Cortex of kidney (tissue), 1 donor: ENCODE measurements at places on chromosomes 11 and 22.

DNA sequence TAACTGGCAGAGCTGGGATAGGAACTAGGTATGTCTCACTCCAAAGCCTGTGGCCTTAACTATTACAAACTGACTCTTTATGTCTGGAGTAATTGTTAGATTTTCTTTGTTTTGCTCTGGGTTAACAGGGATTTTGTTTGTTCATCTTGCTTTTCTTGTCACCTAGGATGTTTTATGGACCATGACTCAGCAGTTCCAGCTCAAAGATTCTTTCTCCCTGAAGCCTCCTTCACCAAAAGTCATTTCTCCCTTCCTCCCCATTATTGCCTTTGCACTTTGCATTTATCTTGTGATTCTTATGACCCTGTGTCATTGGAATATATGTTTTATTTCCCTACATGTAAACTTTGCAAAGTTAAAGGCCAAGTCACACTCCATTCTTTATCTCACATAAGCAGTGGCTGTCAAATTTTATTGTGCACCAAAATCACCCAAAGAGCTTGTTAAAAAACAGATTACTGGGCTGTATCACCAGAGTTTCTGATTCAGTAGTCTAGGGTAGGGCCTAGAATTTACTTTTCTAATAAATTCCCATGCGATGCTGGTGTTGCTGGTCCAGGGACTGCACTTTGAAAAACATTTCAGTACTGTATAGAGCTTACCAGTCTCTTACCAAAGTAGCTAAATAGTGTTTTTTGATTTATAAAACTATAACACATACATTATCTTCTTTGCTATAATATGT is 327.7 kb downstream of the DLG2 start:
- DNase-seq, result no peak

- DNase-seq, result no peak
Measured at GRCh38 chr11:86230179-86230804, 14.3 kb upstream of the EED start.

DNA sequence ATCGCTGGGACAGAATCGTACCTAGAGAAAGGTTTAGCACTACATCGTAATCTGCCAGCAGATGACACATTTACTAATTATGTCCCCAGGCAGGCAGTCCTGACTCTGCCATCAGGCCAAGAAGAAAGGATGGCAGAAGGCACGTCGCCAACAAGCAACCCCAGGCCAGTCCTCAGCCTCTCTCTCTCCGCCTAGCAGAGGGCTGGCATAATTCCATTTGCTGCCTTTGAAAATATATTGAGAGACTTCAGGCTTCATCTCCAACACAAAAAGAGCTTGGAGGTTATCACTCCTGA is 1517.0 kb downstream of the TBC1D22A start:
- DNase-seq, result no peak

GRCh38 chr11:35766651-35767050 is 104.1 kb downstream of the TRIM44 start:
- DNase-seq, result no peak

DNA sequence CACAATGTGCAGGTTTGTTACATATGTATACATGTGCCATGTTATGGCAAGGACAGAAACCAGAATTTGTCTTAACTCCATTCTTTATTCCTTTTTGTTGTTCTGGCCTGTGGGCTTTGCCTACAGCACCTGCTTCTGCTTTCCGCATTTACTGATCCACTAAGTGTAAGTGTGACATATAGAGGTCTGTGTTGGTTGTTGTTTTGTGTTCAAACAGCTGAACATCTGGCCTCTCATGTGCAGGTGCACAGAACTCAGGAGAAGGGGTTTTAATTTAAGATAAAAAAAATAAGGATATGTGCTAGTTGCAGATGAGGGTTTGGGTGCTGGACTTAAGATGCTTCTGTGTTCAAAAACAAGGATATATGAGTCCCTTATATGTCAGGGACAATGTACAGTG is 85.8 kb upstream of the RAG2 start:
- DNase-seq, result no peak

DNA sequence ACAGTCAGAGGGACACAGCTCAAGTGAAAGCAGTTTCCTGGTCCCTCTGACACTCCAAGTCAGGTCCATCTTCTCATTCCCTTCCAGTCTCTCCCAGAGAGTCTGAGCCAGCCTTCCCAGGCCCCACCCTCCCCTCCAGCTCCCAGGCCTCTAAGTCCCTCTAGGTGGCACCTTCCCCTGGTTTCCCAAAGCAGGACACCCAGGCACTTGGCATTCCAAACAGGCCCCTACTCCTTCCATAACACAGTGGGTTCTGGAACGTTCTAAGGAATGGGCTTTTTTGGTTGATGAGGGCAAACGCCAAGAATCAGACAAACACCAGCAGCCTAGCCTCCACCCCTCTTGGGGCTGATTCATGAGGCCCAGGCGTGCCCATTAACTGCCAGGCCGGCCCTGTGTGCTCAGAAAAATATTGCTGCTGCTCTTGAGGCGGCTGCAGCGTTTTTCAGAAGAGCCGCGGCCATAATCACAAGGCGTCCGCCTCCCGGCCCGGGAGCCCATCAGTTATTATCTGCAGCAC is 418.7 kb downstream of the SOX6 start:
- DNase-seq, result no peak

GRCh38 chr22:32859743-32860142 is 58.2 kb downstream of the TIMP3 start:
- DNase-seq, result no peak

DNA sequence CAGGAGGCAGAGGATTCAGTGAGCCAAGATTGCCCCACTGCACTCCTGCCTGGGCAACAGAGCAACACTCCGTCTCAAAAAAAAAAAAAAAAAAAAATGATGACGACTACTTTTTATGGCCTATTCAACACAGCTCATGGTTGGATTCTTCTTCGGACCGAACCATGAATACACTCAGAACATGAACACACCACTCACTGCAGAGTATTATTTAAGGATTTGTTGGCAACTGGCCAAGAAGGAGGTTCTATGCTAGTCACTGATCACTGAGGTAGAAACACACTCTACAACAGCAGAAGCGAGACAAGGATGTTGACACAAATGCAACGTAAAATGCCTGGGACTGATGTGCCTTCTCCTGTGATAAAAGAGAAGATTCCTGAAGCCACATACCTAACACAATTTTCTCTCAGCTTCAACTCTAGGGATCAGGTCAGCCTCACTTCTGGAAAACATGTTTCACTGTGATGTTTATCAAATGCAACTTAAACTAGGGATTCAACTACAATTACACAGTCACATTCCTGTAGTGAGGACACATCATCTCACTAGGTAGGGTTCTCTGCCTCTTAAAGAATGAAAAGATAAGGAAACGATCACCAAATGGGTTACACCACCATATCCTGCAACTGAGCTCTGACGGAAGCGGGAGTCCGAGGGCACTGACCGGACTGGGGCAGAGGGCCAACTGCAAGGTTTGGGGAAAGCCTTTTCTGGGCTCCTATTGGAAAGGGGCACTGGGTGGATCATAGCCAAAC is 82.5 kb downstream of the SGSM3 start:
- DNase-seq, result no peak

- no peak for DNase-seq
Measured at GRCh38 chr11:32433914-32434355, 1.4 kb downstream of the WT1 start.

DNA sequence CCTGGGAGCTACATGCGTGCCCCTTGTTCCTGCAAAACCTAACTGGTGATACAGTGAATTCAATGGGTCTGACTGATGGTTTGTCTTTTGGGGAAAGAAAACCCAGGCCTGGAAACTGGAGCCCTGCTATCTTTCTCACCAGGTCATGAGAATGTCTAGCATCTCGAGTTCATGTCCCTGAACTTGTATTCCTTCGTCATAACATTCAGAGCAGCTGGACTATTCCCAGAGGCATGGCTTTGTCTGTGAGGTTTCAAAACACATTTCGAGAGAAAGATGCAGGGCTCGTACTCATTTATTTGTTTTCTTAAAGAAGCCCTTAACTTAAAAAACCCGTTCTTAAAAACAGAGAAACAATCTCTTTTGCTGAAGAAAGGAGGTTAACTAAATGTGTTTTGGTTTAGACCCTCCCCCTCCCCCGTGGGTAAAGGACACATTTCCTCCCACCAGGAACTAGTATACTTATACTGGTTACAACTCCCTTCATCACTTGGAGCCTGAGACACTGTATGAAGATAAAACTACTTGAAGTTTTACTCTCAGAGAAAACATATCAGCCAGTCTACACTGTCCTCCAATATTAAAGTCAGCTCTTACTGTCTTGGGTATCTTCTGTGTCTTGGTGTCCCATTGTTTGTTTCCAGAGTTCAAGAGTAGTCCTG is 43.2 kb downstream of the ME3 start:
- DNase-seq, result no peak

GRCh38 chr11:6142936-6143335 is 27.2 kb downstream of the OR52B2 start:
- DNase-seq, result no peak

- DNase-seq, result no peak
Measured at GRCh38 chr22:24128631-24129262, 52.5 kb upstream of the SUSD2 start.

DNA sequence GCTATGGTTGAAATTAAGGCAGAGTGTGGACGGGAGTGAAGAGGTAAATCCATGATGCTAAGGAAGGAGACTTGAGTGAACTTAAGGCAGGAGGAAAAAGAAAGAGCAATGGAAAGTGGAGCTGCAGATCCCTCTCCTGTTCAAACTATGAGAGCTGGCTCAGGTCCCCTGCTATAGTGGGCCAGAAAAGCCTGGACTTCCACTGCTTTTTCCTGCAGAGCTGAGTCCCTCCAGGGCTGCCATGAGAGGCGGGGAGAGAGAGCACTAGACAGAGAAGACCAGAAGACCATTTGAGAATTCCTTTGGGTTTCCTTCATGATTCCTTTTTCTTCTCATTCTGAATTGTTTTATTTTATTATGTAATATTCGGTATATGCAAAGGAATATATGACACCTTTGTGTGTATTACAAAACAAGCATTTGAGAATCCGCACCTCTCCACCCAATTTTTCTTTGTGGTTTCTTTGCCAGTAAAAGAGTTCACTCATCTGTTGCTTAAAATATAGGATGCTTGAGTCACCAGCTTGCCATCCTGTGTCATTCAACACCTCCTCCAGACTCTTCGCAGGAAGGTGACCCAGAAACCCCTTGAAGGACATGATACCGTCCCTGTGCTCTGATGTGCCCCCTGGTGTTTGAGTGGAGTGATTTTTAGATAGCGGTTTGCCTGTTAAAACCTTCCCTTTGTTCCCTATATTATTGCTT is 24.4 kb downstream of the SREBF2 start:
- no peak for DNase-seq

GRCh38 chr22:28397306-28397705 is 282.3 kb downstream of the TTC28 start:
- no peak for DNase-seq

DNA sequence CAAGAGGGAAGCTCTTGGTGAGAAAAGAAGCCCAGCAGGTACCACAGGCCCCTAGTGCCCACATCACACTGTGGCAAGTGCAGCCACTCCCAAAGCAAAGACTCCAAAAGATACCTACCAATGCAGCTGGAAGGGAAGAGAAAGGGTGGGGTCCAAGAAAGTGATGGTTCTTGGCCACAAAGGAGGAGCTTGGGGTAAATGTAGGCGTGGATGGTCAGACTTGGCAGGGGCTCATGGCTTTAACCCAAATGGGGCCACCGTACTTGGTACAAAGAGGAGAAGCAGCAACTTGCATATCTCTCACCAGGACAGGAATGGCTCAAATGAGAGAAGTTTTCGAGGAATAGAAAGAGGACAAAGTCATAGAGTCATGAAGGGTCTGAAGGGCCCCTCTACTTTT is 4.8 kb downstream of the MAP3K11 start:
- no peak for DNase-seq

DNA sequence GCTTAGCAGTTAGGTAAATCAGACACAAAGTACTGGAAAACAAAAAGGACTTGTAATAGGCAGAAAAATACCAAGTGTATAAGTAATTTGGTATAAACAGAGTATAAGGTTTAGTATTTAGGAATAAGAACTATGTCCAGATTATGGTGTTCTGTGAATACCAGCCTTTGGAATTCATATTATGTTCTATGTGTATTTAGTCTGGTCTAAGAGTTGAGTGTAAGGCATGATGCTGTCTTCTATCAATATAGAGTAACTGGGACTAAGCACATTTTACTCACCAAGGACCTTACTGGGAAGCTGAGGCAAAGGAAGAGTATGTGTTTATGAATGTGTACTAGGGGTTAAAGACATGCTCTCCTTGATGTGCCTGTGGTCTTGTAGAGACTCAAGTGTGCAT is 9.5 kb downstream of the SDHD start:
- DNase-seq, result no peak

- DNase-seq, result no peak
Measured at GRCh38 chr11:106961048-106961447, 57.2 kb downstream of the GUCY1A2 start.

- DNase-seq, result no peak
Measured at GRCh38 chr11:78070621-78071020, 7.0 kb downstream of the THRSP start.

- no peak for DNase-seq
Measured at GRCh38 chr11:65095974-65096806, at the start of gene VPS51. VPS51 (plus strand) TSS chr11:65096214; CDS start chr11:65096251, 37 bp downstream.

- DNase-seq, result no peak
Measured at GRCh38 chr22:23563111-23563510, 17.0 kb downstream of the IGLL1 start.

- no peak for DNase-seq
Measured at GRCh38 chr11:19216021-19216420, 14.2 kb upstream of the CSRP3 start.

DNA sequence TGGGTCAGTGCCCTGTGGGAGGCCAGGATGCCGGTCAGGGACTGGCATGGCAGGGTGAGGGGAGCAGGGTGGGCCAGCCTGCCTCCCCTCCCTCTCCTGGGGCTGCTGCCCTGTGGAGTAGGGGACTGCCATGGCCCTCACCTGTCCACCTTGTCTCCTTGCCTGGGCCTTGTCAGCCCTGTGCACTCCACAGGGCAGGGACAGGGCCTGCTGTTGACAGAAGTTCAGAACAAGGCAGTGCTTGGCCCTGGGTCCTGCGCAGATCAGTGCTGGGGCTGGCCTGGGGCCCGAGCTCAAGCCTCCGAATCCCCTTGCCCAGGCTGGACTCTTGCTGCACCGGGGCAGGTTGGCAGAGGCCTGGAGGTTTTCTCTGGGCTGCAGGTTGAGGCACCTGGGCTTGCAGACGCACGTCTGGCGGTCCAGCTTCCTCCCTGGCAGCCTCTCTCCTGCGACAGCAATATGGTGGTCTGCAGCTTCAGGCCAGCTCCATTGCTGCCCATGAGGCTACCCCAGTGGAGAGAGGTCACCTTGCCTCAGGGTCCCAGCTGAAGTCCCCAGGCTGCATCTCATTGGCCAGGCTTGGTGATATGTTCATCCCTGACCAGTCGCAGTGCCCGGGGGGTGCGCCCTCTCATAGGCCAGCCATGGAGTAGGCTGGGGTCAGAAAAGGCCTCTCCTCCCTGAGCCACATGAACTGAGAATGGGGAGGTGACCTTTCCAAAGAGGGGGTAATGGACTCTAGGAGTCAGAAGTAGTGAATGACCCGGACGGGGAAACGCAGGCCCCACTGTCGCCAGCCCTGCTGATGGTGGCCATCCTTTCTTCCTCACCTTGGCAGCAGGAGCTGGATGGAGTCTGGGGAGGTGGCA is 21.5 kb upstream of the CHKA start:
- DNase-seq, result no peak
